ENCODE measurements at places on chromosomes 16 and 17.
A peak's percentile ranks its signal among the peaks of the same experiment; 100 is the strongest.

- DNase-seq = no peak
Measured at GRCh38 chr16:1990351-1991134, 773 bp downstream of the SYNGR3 start.

DNA sequence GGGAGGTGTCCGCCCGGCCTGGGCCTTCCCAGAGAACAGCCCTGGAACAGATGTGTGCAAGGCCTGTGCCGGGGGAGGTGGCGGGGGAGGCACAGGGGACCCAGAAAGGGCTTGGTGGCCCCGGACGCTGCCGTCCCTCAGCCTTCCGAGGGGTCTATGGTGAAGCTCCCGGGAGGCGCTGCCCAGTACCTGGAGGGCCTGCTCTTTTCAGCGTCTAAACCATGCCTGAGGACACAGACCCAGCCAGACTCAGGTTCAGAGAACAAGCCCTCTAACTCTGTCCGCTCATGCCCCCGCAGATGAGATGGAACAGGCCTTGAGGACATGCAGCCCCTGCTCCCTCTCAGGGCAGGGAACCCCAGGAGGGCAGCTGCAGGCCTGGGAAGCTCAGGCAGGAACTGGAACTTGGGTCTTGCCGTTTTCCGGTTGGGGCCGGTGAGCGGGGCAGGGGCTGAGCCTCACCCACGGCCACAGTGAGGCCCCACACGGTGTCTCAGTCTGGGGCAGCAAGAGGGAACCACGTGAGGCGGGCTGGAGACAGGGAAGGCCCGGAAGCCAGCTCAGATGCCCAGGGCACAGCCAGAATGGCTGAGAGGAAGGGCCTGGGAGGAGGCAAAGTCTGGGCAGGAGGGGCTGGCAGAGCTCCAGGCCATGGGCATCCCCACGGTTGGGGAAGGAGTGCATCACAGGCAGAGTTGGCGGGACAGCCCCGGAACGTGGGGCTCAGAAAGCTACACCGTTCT, 12.5 kb downstream of the SLC16A3 start:
- DNase-seq = peak; percentile 87

DNA sequence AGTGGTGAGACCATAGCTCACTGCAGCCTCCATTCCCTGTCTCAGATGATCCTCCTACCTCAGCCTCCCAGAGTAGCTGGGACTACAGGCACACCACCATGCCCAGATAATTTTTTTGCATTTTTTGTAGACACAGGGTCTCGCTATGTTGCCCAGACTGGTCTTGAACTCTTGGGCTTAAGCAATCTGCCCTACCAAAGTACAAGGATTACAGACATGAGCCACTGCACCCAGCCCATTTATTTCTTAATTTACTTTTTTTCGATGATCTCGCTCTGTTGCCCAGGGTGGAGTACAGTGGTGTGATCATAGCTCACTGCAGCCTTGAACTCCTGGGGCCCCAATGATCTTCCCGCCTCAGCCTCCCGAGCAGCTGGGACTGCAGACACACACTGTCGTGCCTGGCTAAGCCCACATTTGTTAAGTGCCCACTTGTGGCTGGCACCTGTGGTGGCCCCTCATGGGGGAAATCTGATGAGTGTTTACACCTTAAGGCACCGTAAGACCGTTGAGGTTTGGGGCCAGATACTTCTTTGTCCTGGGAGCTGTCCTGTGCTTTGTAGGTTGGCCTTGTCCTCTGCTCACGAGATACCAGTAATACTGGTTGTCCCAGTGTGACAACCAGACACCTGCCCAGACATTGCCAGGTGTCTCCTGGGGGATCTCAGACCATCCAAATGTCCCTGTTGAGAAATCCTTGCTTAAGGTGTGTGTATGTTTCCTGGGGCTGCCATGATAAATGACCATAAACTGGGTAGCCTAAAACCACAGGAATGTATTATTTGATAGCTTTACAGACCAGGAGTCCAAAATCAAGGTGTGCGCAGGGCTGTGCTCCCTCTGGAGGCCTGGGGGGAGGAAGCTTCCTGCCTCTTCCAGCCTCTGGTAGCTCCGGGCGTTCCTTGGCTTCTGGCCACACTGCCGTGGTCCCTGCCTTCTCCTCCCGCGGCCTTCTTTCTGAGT, 141.4 kb upstream of the GSE1 start:
- DNase-seq = peak; percentile 50

- no peak for DNase-seq
Measured at GRCh38 chr17:50424246-50424995, 1.6 kb upstream of the ACSF2 start.

GRCh38 chr17:58991718-58992331, 114.9 kb downstream of the TRIM37 start:
- DNase-seq = no peak

GRCh38 chr17:37813751-37814150, 68.9 kb upstream of the HNF1B start:
- DNase-seq = no peak

- peak; percentile 21 for DNase-seq
Measured at GRCh38 chr16:46972429-46973206, 856 bp downstream of the DNAJA2 start.

DNA sequence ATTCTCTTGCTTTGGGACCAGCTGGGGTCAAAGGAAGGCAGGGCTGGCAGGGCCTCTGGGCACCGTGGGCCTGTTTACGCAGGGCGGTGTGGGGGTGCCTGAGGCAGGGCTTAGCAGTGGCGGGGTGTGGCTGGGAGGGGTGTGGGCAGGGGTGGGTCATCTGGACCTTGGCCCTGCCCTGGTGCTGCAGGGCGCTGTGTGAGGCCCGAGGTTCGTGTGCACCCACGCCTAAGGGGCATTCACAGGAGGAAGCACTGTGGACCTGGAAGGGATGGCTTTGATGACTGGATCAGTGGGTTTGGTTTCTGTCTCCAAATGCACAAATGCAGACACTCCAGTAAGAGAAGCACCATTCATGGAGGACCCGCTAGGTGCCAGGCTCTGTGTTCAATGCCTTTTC, 37.3 kb downstream of the BCO1 start:
- no peak for DNase-seq

DNA sequence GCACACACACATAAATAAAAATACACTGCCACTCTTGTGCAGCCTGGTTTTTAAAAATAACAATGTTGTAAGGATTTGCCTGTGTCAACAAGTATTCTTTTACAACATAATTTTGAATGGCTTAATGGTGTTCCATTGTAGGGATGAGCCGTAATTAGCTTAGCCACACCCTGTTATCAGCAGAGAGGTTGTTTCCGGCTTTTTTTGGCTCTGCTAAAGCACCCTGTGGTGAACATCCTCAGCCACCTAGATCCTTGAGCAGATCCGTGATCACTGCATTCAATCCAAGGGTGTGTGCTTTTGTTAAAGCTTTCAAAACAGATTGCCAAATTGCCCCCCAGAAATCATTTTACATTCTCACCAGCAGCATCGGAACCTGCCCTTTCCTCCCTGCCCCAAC, 7.0 kb downstream of the KATNB1 start:
- no peak for DNase-seq

DNA sequence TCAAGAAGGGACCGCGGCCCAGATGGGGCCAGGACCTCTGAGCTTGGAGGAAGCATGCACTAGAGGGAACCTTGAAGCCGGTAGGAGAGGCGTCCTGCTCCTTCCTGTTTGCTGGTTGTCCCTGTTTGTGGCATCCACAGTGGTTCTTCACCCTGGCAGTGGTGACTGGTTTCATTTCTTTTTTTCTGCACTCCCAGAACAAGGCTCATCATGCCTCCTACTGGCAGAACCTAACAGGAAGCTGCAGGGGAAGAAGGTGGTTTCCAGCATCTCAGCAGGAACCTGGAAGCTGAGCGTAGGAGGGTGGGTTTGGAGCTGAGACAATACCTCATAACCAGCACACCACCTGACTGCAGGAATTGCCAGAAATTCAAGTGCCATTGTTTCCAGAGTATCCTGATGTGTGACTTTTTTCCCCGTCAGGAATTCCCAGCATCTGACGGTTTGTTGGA, 5.8 kb downstream of the TMEM231 start:
- peak; percentile 44 for DNase-seq

- no peak for DNase-seq
Measured at GRCh38 chr17:75152922-75153779, 1.2 kb downstream of the JPT1 start.

- DNase-seq = no peak
Measured at GRCh38 chr16:55503726-55504550, 4.9 kb upstream of the LPCAT2 start.

DNA sequence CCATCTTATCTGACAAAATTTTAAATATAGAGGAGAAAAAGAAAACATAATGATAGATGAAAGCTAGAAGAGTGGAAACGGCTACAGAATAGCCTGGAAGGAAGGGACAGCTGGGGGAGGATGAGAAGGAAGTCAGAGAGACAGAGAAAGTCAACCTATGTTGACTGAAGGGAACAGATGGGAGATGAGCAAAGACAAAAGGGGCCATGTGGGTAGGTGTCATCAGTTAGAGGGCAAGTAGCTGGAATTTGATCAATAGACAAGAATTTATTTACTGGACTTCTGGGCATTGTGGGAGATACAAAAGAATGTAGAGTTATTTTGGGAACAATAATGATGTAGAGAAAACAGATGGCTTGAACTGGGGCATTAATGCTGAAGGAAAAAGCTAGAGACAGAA, 194.4 kb downstream of the ANKFN1 start:
- no peak for DNase-seq

GRCh38 chr17:63247706-63248105, 198.4 kb downstream of the CYB561 start:
- no peak for DNase-seq

- DNase-seq = no peak
Measured at GRCh38 chr16:52494621-52495020, 52.3 kb downstream of the TOX3 start.

DNA sequence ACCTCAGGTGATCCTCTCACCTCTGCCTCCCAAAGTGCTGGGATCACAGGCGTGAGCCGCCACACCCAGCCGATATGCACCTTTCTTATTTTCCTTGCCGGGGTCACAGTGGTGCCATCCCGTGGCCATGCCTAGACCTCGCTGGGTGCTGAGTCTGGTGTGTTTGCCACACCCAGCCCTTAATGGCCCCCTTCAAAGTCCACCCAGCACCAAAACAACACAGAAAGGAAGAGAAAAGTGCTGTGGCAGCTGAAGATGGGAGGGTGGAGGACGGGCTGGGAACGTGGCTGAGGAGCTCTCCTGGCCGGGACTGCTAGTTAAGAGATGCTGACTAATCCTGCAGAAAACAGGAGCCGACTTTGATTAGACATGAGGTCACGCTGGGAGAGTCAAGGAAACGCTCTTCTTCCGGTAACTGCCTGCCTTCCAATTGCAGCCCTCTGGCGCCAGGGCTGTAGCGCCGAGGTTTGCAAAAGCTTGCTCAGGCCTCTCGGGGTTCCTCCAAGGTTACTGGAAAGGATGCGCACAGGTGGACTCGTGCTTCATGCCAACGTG, 10.9 kb downstream of the SLC43A2 start:
- DNase-seq = peak; percentile 89

DNA sequence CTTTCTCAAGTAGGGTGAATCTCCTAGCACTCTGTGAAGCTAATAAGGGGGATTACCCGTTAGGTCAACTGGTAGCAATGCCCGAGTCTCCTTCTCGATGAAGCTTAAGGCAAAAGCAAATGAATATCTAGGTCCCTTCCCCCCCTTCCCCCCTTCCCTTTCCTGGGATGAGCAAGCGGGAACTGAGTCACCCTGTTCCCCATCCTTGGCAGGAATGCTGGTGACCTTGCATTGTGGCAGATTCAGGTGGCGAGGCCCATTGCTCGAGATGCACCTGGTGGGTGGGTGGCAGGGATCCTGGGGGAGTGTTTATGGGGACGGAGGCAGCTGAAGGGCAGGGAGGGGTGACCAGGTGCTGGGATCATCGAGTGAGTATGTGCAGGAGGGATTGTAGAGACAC, 7.1 kb downstream of the NXPH3 start:
- DNase-seq = no peak

DNA sequence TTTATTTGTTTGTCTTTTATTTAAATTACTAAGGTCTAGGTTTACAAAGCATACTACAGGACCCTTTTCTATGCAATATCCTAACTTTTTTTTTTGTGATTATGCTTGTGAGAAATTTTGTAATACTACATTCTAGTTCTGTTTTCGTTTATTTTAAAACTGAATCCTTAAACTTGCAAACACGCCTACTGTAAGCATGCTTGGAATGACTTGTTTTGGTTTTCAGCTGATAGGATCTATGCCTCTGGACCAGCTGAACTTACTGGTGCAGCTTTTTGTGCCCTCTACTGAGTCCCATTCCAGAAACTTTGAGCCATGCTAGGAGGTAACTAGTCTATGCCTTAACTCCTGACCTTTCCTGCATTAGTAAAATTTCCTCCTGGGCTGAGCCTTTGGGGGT, 6.0 kb downstream of the PDP2 start:
- DNase-seq = no peak

- no peak for DNase-seq
Measured at GRCh38 chr16:175011-175949, 1.2 kb upstream of the HBA1 start.

DNA sequence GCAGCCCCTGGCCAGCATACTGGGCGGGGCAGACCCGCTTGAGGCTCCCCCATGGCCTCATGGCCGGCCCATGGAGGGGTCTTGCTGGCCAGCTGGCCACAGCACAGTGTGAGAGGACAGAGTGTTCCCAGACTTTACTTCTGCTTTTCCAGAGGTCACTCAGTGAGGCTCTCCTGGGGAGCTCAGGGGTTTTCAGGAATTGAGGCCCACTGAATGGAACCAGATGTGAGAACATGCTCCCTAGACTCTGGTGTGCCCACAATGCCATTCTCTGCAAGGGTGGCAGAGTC, 21.2 kb downstream of the ATP6V0D1 start:
- no peak for DNase-seq

GRCh38 chr17:62206550-62206949, 141.5 kb upstream of the MED13 start:
- no peak for DNase-seq

GRCh38 chr17:54680410-54680809, 220.2 kb upstream of the TOM1L1 start:
- DNase-seq = no peak

GRCh38 chr17:64455993-64456885, 7.3 kb downstream of the MILR1 start:
- no peak for DNase-seq

DNA sequence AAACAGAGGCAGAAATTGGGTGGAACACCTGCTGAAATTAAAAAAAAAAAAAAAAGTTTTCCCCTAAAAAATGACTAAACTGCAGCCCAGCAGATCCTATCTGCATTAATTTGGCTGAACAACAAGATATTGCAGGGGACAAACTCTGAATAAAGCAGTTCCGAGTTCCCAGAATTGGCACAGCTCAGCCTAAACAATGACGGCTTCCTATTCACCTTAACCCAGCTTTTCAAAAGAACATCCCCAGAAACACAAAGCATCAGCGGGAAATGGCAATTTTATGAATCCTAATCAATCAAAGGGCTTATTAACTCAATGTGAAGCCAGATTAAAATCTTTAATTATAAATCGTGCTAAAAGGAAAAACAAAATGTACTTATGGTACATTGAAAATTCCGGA, 497.8 kb upstream of the ZFHX3 start:
- DNase-seq = no peak

- DNase-seq = peak; percentile 25
Measured at GRCh38 chr16:53053967-53054669, 673 bp upstream of the CHD9 start.

GRCh38 chr17:51499897-51500296, 239.6 kb downstream of the UTP18 start:
- DNase-seq = no peak
